GM23338 (cell line): ENCODE measurements at places on chromosomes 7 and 10.

GRCh38 chr10:22103701-22104470, 100.4 kb upstream of the DNAJC1 start:
- peak; percentile 63 for DNase-seq

GRCh38 chr7:106588422-106589197, 72.3 kb downstream of the CCDC71L start:
- no peak for DNase-seq

DNA sequence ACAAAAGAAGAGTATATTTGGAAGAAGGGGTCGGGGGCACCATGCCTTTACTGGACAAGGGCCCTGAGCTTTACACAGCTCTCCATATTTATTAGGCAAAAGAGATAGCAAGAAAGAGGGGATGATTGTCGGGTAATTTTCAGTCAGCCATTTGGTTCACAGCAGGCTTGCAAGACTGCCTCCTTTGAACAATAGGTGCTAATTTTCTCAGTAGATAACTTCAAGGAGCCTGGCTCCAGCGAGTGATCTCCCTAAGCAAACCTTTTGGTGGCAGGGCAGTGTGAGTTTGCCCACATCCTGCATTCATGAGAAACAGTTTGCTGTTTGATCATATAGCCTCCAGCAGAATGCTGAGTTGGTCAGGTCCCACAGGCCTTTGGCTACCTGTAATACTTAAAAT, 94.3 kb downstream of the ZNF248 start:
- no peak for DNase-seq

DNA sequence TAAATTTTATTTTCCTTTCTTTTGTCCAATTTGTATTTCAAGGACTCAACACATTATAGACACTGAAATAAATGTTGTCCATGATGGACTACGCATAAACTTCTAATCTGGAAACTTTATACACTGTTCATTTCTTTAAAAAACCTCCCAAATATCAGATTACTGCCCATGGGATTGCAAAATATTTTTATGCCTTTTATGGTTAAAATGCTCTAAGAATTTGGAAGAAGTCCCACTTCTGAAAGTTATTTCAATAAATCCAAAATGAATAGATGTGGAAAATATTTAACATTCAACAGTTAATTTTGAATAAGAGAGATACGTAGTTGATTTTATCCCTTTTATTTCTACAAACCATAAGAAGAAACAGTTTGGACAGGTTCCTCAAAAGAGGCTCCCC, 46.1 kb downstream of the CABCOCO1 start:
- no peak for DNase-seq

GRCh38 chr10:105596749-105597148, 955.7 kb downstream of the SORCS3 start:
- no peak for DNase-seq

DNA sequence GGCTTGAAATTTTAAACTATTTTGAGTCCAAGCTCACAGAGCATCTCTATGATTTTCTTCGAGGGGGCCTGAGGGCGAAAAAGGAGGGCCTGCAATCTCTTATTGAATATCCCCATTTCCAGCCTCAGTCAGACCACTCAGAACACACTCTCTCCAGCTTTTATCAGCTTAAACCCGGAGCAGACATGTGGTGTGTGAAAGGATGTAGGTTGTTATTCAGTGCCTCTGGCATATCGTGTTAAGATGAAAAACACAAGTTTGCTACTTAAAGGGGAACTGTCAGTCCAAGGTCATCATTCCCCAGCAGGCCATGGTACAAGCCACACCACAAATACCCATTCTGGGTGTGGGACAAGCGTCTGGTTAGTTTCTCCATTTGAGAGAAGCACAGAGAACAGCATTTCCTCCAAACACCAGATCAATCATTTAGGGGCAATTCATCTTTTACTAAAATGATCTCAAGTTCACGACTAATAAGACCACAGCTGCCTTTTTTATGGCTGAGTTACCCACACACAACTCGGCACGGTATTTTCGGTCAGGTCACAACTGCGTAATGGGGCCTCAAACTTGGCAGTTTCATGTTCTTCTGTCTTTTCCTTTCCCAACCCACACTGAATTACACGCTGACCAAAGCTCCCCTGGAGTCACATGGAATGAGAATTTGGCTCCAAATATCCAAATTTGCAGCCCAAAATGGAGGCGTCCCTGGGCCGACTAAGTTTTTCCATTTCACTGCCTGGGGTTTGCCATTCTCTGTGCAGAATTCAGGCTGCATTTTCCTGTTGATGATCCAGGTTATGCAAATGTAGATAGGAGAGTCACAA, 188.4 kb downstream of the SEM1 start:
- DNase-seq, result no peak
